ENCODE measurements at places on chromosomes 3 and 15.

DNA sequence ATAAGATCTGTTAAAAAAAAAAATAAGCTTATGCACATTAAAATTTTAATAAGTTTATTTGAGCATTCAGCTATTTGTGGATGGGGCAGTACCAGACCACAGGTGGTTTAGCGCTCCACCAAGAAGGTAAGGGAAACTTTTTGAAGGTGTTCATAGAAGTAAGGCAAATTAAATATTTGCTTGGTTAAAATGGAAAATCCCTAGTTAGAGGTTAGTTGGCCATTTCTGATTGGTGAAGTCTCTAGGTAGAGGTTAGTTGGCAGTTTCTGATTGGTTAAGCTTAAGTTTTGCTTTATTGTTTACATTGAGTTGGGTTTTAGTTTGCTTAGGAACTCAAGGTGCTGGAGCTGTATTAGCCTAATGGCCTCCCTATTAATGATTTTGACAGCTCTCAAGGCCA, 30.7 kb downstream of the SCN11A start:
- no peak overlapping the region for H3K4me3 ChIP-seq
- no peaks in the 10 kb centered on the region for H3K27me3 ChIP-seq
- no peaks in the 10 kb centered on the region for H3K36me3 ChIP-seq
- H3K27ac ChIP-seq: no peak overlapping the region

- no peak for DNase-seq
- no peak overlapping the region for H3K4me3 ChIP-seq
- H3K27ac ChIP-seq: no peak overlapping the region
- H3K27me3 ChIP-seq: no peaks in the 10 kb centered on the region
- H3K4me1 ChIP-seq: peaks cover 21% of the 10 kb centered on the region
- no peaks in the 10 kb centered on the region for H3K36me3 ChIP-seq
These were observed 37.7 kb downstream of the CHDH start for GRCh38 chr3:53808496-53808895.

- no peaks in the 10 kb centered on the region for H3K36me3 ChIP-seq
- H3K27me3 ChIP-seq: no peaks in the 10 kb centered on the region
- H3K27ac ChIP-seq: no peak overlapping the region
- H3K4me3 ChIP-seq: no peak overlapping the region
- DNase-seq: peak; percentile 16
- H3K4me1 ChIP-seq: no peaks in the 10 kb centered on the region
These were observed 26.2 kb downstream of the SLC12A8 start for GRCh38 chr3:125186261-125186787.

DNA sequence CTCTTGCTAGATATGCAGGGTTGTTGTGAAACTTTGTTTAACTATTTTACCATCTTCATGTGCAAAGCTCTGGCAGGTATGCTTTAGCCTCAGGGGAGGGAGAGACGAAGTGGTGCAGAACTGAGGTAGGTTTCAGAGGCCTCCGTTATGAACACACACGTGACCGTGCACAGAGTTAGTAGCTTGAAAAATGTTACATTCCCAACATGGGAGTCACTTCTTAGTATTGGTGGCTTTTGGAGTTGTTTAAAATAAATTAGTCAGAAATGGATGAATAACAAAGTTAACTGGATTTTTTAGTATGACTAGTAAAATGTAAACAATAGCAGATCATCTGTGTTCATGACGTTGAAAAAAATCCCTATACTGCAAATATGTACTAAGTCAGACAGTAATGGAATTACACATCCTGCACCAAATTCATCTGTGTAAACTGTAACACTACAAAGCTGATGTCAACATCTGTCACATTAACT, 279.6 kb downstream of the KLF13 start:
- no peaks in the 10 kb centered on the region for H3K27me3 ChIP-seq
- H3K4me3 ChIP-seq: no peak overlapping the region
- no peaks in the 10 kb centered on the region for H3K36me3 ChIP-seq
- DNase-seq: no peak
- no peaks in the 10 kb centered on the region for H3K4me1 ChIP-seq

DNA sequence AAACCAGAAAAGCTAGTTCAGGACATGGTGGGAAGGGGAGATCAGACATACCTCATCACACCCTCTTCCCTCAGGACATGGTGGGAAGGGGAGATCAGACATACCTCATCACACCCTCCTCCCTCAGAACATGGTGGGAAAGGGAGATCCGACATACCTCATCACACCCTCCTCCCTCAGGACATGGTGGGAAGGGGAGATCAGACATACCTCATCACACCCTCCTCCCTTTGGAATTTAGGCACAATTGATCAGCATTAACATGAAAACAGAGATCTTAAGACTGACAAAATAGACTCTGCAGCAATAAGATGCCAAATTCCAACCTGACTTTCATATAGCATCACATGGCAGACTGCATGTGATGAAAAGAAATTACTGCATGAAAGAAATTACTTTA, 412.7 kb upstream of the ZNF717 start:
- H3K4me3 ChIP-seq: no peak overlapping the region
- no peaks in the 10 kb centered on the region for H3K27me3 ChIP-seq
- no peaks in the 10 kb centered on the region for H3K36me3 ChIP-seq

DNA sequence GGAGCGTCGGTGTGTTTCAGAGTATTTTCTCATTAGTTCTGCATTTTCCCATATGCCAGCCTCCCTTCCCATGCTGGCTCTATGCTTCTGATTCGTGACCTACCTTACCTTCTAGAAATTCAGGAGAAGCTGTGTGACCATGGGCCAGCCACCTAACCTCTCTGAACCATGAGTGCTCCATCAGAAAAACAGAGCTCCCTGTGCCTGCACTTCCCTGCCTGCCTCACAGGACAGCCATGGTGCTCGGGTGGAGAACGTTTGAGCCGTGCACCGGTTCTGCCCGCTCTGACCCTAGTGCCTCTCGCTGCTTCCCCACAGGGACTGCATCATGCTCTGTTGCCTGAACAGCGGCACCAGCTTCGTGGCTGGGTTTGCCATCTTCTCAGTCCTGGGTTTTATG, 74.5 kb upstream of the SLC6A1 start:
- H3K27ac ChIP-seq: no peak overlapping the region
- H3K36me3 ChIP-seq: no peaks in the 10 kb centered on the region
- H3K27me3 ChIP-seq: no peaks in the 10 kb centered on the region
- no peak for DNase-seq
- H3K4me3 ChIP-seq: no peak overlapping the region

DNA sequence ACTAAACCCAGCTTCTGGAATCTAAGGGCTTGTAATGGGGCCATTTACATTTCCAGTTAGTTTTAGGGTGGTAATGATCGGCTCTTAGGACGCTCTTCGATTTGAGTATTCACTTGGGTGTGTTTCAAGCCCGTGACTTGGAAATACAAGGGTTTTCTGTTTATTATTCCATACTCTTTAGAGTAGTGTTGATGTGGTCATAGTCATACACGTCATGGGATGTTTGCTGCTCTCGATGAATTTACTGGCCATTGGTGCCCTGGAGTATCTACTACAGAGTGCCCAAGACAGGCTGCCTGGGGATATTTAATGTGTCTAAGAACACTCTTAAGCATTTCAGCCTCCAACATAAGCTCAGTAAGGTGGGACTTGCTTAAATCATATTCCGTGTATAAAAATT, 64.1 kb downstream of the PTPRG start:
- no peaks in the 10 kb centered on the region for H3K36me3 ChIP-seq
- no peaks in the 10 kb centered on the region for H3K27me3 ChIP-seq
- H3K4me1 ChIP-seq: peaks cover 25% of the 10 kb centered on the region
- no peak overlapping the region for H3K27ac ChIP-seq
- DNase-seq: no peak
- H3K4me3 ChIP-seq: no peak overlapping the region

DNA sequence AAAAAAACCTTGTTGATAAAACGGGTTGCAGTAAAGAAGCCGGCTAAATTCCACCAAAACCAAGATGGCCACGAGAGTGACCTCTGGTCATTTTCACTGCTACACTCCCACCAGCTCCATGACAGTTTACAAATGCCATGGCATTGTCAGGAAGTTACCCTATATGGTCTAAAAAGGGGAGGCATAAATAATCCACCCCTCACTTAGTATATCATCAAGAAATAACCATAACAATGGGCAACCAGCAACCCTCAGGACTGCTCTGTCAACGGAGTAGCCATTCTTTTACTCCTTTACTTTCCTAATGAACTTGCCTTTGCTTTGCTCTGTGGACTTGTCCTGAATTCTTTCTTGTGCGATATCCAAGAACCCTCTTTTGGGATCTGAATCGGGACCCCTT, 14.4 kb upstream of the CDC25A start:
- no peaks in the 10 kb centered on the region for H3K27me3 ChIP-seq
- H3K4me1 ChIP-seq: no peaks in the 10 kb centered on the region
- no peak overlapping the region for H3K27ac ChIP-seq

GRCh38 chr3:169206828-169207488, 456.6 kb downstream of the MECOM start:
- no peaks in the 10 kb centered on the region for H3K27me3 ChIP-seq
- H3K4me1 ChIP-seq: no peaks in the 10 kb centered on the region
- no peak overlapping the region for H3K27ac ChIP-seq
- no peak overlapping the region for H3K4me3 ChIP-seq
- H3K36me3 ChIP-seq: no peaks in the 10 kb centered on the region
- DNase-seq: no peak

- no peak overlapping the region for H3K27ac ChIP-seq
- H3K27me3 ChIP-seq: no peaks in the 10 kb centered on the region
- H3K4me3 ChIP-seq: no peak overlapping the region
- no peaks in the 10 kb centered on the region for H3K4me1 ChIP-seq
- no peaks in the 10 kb centered on the region for H3K36me3 ChIP-seq
These were observed 849.3 kb downstream of the ROBO1 start for GRCh38 chr3:78918361-78919020.

GRCh38 chr15:85963262-85963760, 116.4 kb upstream of the AGBL1 start:
- no peak overlapping the region for H3K4me3 ChIP-seq
- H3K27me3 ChIP-seq: no peaks in the 10 kb centered on the region

- no peaks in the 10 kb centered on the region for H3K4me1 ChIP-seq
- no peak overlapping the region for H3K27ac ChIP-seq
- DNase-seq: no peak
- H3K4me3 ChIP-seq: no peak overlapping the region
These were observed 26.4 kb upstream of the TNFAIP8L3 start for GRCh38 chr15:51121118-51121517.

- H3K36me3 ChIP-seq: no peaks in the 10 kb centered on the region
- no peak overlapping the region for H3K4me3 ChIP-seq
- DNase-seq: no peak
- no peaks in the 10 kb centered on the region for H3K27me3 ChIP-seq
These were observed 28.2 kb upstream of the SCAANT1 start for GRCh38 chr3:63940389-63940757.

DNA sequence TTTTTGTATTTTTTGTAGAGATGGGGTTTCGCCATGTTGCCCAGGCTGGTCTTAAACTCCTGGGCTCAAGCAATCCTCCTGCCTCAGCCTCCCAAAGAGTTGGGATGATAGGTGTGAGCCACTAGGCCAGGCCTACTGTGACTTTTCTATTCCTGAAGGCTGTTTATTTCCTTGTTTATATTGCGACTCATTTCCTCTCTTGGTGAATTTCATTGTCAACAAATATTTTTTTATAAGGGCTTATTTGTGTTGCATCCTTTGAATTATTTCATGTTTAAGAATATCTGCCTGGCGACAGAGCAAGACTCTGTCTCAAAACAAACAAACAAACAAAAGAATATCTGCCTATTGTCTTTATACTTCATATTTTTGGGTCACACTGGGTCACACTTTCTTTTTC, 29.4 kb upstream of the MCCC1 start:
- no peaks in the 10 kb centered on the region for H3K27me3 ChIP-seq
- no peak overlapping the region for H3K27ac ChIP-seq
- no peak overlapping the region for H3K4me3 ChIP-seq
- H3K4me1 ChIP-seq: no peaks in the 10 kb centered on the region
- no peak for DNase-seq

DNA sequence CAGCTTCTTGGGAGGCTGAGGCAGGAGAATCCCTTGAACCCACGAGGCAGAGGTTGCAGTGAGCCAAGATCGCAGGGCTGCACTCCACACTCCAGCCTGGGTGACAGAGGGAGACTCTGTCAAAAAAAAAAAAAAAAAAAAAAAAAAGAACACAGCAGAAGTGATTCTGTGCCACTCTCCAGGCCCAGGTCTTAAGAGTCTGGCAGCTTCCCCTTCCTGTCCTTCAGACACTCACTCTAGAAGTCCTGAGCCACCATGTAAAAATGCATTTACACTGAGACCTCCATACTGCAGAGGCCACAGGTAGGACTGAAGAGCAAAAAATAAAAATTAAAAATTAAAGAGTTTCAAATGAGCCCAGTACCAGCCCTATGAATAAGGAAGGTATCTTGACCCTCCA, 11.8 kb upstream of the CDV3 start:
- no peak for DNase-seq
- no peaks in the 10 kb centered on the region for H3K27me3 ChIP-seq
- H3K27ac ChIP-seq: no peak overlapping the region
- no peak overlapping the region for H3K4me3 ChIP-seq
- no peaks in the 10 kb centered on the region for H3K36me3 ChIP-seq
- H3K4me1 ChIP-seq: no peaks in the 10 kb centered on the region

DNA sequence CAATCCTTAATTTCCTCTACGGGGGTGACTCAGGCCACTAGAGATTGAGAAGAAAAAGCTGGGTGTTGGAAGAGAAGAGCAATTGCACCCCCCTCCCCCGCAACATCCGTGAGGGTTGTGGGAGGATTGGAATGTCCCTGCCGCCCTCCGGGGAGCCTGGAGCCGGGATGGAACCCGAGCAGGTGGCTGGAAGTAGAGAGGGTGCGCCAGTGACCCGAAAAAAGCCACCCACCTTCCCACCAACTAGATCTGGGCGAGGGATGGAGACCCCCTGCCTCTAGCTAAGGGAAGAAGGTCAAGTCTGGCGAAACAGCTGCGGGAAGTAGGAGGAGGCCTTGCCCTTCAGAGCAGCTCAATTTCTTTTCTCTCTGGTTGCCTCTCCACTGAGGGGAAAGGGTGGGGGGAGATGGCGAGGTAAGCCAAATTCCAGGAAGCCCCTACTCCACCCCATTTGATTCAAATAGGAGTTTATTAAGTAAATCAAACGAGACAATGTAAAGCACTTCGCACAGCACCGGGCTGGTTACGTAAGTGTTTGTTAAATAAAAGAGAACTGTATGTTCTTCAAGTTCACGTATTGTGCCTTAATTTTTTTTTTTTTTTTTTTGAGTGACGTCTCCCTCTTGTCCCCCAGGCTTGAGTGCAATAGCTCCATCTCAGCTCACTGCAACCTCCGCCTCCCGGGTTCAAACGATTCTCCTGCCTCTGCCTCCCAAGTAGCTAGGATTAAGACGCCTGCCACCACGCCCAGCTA, 1.1 kb upstream of the WWTR1 start:
- peaks cover 12% of the 10 kb centered on the region for H3K4me1 ChIP-seq
- DNase-seq: peak; percentile 42
- H3K27me3 ChIP-seq: no peaks in the 10 kb centered on the region
- no peaks in the 10 kb centered on the region for H3K36me3 ChIP-seq
- H3K4me3 ChIP-seq: peak overlapping the region; percentile 81

DNA sequence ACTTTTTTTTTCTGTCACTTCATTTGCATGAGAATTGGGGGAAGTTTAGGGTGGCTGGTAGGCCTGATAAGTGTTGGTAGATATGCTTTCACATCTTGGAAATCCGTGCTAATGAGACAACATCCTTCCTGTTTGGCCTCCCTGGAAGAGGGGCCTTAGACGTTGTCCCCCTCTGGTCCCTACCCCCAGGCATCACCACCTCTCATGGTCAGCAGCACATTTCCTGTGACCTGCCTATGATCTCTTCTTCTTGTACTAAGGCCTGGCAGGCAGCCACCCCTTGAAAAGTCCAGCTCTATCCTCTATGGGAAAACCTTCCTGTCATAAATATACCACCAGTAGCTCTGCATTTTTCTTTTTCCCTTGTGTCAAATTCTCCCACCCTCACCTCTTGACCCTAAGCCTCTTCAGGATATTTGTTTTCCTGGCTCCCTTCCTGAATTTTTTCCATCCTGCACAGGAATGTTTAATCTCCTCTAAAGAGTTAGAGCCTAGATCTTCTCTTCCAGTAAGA, 107.8 kb downstream of the SNRK start:
- no peaks in the 10 kb centered on the region for H3K36me3 ChIP-seq
- peaks cover 33% of the 10 kb centered on the region for H3K4me1 ChIP-seq
- H3K27me3 ChIP-seq: no peaks in the 10 kb centered on the region
- no peak overlapping the region for H3K4me3 ChIP-seq
- peak; percentile 43 for DNase-seq
